Neuronal stem cell (in vitro differentiated cells): ENCODE measurements at places on chromosomes 3 and 15.
A peak's percentile ranks its signal among the peaks of the same experiment; 100 is the strongest.

DNA sequence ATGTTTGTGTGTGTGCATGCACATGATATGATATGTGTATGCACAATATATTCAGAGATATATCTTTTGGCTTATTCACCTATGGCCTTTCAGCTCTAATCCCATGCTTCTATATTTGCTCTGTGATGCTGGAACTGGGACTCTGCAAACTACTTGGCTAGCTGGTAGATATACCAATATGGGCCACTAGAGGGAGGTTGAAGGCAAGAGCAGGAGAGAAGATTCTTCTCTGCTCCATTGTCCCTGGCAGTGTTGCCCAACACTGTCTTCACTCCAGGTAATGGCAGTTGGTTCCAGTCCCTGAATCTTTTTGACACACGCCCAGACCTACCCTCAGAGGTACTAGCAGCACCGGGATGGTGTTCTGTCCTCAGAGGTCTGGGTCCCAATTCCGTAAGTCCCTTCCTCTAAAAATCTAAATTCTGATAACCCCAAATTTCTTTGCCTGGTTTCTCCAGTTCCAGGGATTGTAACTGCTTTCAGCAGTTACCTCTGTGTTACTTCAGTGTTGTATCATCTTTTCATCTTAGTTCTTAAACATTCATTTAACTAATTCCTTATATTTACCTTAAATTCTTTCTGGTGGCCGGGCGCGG is 44.7 kb downstream of the GTPBP8 start:
- no peak overlapping the region for H3K27ac ChIP-seq
- H3K4me1 ChIP-seq, result no peaks in the 10 kb centered on the region
- H3K36me3 ChIP-seq, result no peaks in the 10 kb centered on the region

DNA sequence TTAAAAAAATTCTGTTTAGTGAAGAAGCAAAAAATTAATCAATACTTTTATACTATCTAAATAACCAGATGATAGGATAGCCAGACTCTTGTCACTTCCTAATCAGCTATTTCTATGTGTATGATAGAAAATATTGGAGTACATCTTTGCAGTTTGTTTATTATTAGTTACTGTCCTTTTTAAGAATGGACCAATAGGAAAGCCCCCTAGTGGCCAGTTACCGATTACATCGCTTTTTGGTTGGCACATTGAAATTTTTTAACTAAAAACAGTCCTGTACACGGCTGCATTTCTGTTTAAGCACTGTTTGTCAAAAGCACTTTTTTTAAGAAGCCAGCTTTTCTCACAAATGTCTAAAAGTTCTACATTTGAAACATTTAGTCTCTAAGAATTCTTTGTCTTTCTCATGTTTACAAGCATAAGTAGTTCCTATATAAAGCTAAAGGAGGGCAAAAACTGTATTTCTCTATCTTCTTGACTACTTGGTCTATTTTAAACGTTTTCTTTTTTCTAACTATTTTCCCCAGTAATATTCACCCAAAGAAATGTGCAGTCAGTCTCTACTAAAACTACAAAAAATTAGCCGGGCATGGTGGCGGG is 253.2 kb upstream of the LRTM1 start:
- peaks cover 4% of the 10 kb centered on the region for H3K4me1 ChIP-seq
- no peak overlapping the region for H3K27ac ChIP-seq
- no peak for DNase-seq
- H3K4me3 ChIP-seq, result no peak overlapping the region
- H3K27me3 ChIP-seq, result no peaks in the 10 kb centered on the region

- peaks cover 70% of the 10 kb centered on the region for H3K27me3 ChIP-seq
- H3K4me3 ChIP-seq, result no peak overlapping the region
- no peak overlapping the region for H3K27ac ChIP-seq
These were observed 51.4 kb downstream of the FAM43A start for GRCh38 chr3:194736896-194737600.

- no peaks in the 10 kb centered on the region for H3K36me3 ChIP-seq
- no peaks in the 10 kb centered on the region for H3K4me1 ChIP-seq
- H3K4me3 ChIP-seq, result no peak overlapping the region
- no peaks in the 10 kb centered on the region for H3K27me3 ChIP-seq
- no peak for DNase-seq
These were observed 6.1 kb upstream of the LTF start for GRCh38 chr3:46470831-46471230.

DNA sequence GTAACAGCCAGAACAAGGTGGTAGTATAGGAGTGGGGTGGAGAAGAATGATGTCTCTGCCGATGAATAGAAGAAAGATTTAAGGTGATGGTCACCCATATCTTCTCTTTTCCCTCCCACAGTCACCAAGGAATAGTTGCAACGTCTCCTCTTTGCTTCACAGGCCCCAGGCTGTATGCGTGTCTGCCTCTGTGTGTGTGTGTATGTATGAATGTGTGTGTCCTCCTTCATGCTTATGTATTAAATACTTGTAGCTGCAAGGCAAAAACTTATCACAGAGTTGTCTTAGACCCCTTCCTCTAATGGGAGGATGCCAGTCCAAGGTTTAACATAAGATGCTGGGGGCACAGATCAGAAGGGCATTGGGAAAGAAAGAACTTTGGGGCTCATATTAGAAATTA is 19.1 kb upstream of the BNC1 start:
- DNase-seq, result no peak
- peaks cover 3% of the 10 kb centered on the region for H3K4me1 ChIP-seq
- H3K27ac ChIP-seq, result no peak overlapping the region
- H3K27me3 ChIP-seq, result no peaks in the 10 kb centered on the region

- peak; percentile 17 for DNase-seq
- no peaks in the 10 kb centered on the region for H3K27me3 ChIP-seq
- no peak overlapping the region for H3K4me3 ChIP-seq
- H3K4me1 ChIP-seq, result no peaks in the 10 kb centered on the region
- no peaks in the 10 kb centered on the region for H3K36me3 ChIP-seq
These were observed 157.9 kb downstream of the TLE3 start for GRCh38 chr15:69939513-69940440.

GRCh38 chr15:56105855-56106254 is 112.4 kb upstream of the NEDD4 start:
- peaks cover 4% of the 10 kb centered on the region for H3K36me3 ChIP-seq
- H3K27ac ChIP-seq, result no peak overlapping the region
- H3K27me3 ChIP-seq, result no peaks in the 10 kb centered on the region
- no peak for DNase-seq
- H3K4me3 ChIP-seq, result no peak overlapping the region
- peaks cover 1% of the 10 kb centered on the region for H3K4me1 ChIP-seq

DNA sequence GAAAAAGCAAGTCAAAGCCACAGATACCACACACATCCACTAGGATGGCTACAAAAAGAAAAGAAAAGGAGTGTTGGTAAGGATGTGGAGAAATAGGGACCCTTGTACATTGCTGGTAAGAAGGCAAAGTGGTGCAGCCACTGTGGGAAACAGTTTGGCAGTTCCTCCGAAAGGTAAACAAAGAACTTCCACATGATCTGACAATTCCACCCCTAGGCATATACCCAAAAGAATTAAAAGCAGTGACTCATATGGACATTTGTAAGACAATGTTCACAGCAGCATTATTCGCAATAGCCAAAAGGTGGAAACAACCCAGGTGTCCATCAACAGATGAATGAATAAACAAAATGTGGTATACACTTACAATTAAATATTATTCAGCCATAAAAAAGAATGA is 22.2 kb upstream of the GMPPB start:
- peaks cover 11% of the 10 kb centered on the region for H3K36me3 ChIP-seq
- no peak for DNase-seq
- H3K4me1 ChIP-seq, result peaks cover 5% of the 10 kb centered on the region
- no peak overlapping the region for H3K4me3 ChIP-seq

DNA sequence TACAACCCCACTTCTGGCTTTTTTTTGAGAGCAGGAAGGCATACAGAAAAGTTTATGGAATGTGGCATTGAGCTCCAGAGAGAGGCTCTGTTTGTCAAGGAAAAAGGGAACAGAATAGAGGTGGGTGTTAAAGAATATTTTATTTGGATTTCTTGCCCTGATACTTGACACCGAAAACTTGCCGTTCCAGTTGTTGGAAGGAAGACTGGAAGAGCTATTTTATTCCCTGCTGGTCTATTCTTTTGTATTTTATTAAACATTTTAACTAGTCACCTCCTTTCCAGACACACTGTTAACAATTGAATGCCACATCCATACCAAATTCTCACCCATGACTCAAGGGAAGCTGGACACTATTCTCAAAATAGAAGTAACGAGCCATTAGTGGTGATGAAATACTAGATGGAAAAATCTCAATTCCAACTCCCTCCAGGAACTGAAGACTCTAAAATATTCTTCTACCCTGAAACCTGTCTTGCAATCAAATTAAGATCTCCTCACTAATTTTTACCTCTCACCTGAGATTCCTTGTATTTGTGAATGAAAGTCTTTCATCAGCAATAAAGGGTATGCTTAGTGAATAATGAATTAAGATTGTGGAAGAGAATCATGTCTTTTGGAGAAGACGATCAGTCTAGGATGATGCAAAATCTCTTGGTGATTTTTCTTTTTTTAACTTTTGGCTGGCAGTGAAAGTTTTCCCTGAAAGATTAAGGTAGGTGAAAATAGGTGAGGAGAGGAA is 28.5 kb downstream of the GREM1 start:
- no peak overlapping the region for H3K4me3 ChIP-seq
- no peaks in the 10 kb centered on the region for H3K4me1 ChIP-seq
- DNase-seq, result no peak
- H3K27ac ChIP-seq, result no peak overlapping the region
- H3K27me3 ChIP-seq, result no peaks in the 10 kb centered on the region

DNA sequence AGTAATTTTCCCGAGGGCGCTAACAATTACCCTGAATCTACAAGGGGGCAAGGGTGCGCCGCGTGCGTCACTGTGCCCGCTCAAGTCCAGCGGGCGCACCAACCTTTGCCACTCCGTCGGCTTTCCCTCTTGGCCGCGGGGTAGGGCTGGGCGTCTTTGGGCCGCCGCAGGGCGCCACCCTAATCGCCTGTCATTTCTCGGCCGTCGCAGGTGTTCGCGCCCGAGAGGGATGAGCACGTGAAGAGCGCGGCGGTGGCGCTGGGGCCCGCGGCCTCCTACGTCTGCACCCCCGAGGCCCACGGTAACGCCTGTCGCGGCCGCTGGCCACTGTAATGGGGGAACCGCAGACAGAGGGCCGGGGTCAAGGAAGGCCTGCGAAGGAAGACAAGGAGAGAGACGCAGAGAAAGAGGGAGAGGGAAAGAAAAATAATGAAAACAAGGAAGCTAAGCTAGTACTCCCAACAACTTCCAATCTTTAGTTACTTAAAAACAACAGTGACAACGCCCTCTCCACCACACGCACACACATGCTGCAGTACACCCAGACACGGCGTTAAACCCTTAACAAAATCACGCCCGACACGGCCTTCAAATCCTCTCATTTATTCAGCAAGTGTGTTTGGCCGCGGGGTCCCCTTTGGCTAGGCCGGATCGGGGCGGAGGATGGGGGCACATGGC is 3.8 kb downstream of the SKOR1 start:
- peaks cover 22% of the 10 kb centered on the region for H3K4me1 ChIP-seq
- H3K4me3 ChIP-seq, result no peak overlapping the region
- H3K27ac ChIP-seq, result no peak overlapping the region
- no peak for DNase-seq
- no peaks in the 10 kb centered on the region for H3K36me3 ChIP-seq

GRCh38 chr3:66796343-66796742 is 201.8 kb upstream of the KBTBD8 start:
- H3K4me3 ChIP-seq, result no peak overlapping the region
- no peaks in the 10 kb centered on the region for H3K36me3 ChIP-seq

- no peaks in the 10 kb centered on the region for H3K27me3 ChIP-seq
- no peak overlapping the region for H3K27ac ChIP-seq
- H3K36me3 ChIP-seq, result no peaks in the 10 kb centered on the region
- no peak for DNase-seq
- peaks cover 2% of the 10 kb centered on the region for H3K4me1 ChIP-seq
These were observed 308.5 kb downstream of the SV2B start for GRCh38 chr15:91408476-91409076.

- DNase-seq, result no peak
- H3K27me3 ChIP-seq, result no peaks in the 10 kb centered on the region
- H3K4me3 ChIP-seq, result no peak overlapping the region
- H3K36me3 ChIP-seq, result no peaks in the 10 kb centered on the region
- H3K4me1 ChIP-seq, result no peaks in the 10 kb centered on the region
- H3K27ac ChIP-seq, result no peak overlapping the region
These were observed 102.7 kb downstream of the TBC1D5 start for GRCh38 chr3:17639765-17640164.

DNA sequence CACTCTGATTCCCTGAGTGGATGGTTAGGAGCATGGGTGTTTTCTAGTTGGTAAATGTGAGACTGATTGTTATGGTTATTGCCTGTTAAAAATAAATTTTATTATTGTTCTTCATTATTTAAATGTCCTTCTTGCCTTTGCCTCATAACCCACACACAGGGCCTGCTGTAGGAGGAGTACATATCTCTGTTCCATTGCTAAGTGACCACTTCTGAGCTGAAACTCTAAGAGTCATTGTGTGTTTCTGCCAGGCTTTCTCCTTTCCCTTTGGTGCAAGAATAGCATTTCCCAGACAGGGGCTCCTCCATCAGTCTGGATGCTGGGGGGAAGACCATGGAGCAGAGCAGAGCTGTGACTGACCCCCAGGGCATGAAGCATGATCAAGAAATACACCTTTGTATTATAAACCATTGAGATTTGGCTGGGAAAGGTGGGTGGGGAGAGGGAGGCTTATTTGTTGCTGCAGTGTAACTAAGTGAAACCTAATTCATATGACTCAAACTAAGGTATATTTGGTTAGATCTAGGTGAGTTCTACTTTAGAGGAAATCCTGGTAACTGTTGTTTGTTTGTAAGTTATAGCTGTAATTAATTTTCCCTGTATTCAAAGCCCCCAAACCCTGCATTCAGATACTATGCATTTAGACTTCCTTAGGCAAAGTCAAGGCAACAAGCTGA is 137.4 kb downstream of the TGFBR2 start:
- no peak for DNase-seq
- H3K27me3 ChIP-seq, result no peaks in the 10 kb centered on the region
- H3K27ac ChIP-seq, result no peak overlapping the region
- H3K36me3 ChIP-seq, result no peaks in the 10 kb centered on the region

- H3K36me3 ChIP-seq, result no peaks in the 10 kb centered on the region
- no peaks in the 10 kb centered on the region for H3K4me1 ChIP-seq
- H3K27me3 ChIP-seq, result no peaks in the 10 kb centered on the region
- DNase-seq, result no peak
These were observed 23.1 kb upstream of the FRMD4B start for GRCh38 chr3:69409011-69409410.

DNA sequence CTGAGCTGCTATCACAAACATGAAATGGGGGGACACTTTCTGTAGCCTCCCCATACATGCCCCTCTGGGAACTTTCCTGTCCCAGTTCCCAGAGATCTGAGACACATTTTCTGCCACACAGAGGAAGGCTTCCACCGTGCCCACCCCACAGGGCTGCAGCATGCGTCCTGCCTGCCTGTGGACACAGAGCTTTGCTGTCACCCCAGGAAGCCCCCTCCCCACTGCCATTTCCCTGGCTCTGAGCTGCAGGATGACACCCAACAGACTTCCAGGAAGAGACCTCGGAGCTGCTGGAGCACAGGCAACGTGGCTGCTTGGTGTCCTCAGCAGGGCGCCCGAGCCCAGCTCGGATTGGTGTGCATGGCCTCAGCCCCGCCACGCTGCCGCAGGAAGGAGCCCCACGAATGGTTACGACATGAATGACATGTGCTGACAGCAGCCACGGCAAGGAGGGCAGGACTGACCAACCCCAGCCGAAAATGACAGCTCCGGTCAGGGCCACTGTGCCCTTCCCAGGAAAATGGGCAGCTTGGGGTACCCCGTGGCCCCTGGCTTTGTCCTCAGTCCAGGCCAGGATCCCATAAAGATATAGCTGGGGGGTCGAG is 81.3 kb downstream of the VGLL4 start:
- peaks cover 50% of the 10 kb centered on the region for H3K36me3 ChIP-seq
- no peak for DNase-seq
- peaks cover 8% of the 10 kb centered on the region for H3K4me1 ChIP-seq
- H3K27ac ChIP-seq, result no peak overlapping the region
- H3K4me3 ChIP-seq, result no peak overlapping the region

- DNase-seq, result no peak
- H3K27ac ChIP-seq, result no peak overlapping the region
- no peak overlapping the region for H3K4me3 ChIP-seq
- no peaks in the 10 kb centered on the region for H3K4me1 ChIP-seq
These were observed 39.5 kb downstream of the TNIK start for GRCh38 chr3:171420667-171421066.
